HT-29 (cell line): ENCODE measurements at places on chromosomes 2 and 18.

DNA sequence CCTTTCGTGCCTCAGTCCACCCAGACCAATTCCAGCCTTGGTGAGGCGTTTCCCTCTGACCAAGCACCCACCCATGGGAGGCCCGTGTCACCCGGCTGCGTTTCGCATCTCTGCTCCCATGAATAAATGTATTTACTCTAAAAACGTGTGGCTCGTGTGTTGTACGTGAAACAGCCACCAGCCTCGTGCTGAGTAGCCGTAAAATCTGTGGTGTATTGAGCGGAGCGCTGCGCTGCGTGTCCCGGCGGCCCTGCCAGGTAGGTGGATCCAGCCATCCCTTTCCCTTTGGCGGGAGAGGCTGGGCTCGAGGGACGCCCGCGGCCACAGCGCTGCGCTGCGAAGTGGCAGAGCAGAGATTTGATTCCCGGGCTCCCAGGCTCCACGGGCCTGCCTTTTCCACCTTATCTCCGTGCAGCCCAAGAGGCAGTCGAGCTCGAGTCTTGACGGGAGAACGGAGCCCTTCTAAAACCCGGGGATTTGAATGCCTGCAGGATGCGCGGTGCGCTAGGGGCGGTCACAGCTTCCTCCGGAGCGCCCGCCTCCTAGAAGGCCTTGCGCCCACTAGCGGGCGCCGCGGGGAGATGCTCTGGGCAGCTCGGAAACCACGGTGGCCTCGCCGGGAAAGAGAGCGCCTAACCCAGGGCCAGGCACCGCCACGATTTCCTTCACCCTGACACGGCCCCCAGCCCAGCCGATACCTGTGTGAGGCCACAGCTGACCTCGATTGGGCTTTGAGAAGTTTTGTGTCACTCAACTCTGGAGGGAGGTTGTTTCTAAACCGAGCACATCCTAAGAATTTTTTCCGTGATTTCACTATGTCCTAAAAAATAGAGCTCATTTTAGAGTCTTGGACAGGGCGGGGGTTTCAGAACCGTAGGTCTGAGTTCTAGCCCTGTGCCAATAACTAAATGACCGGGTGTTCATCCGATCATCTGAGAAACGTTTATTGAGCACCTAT is 3.9 kb upstream of the PSMD1 start:
- DNase-seq, result peak; percentile 86

- DNase-seq, result no peak
Observed at GRCh38 chr2:218727502-218728165, 17.0 kb downstream of the TTLL4 start.

- no peak for DNase-seq
Observed at GRCh38 chr2:101082998-101083397, 68.2 kb downstream of the TBC1D8 start.

GRCh38 chr18:23548275-23548674 is 38.0 kb downstream of the NPC1 start:
- DNase-seq, result no peak

GRCh38 chr2:218026676-218027425 is 24.1 kb upstream of the TNS1 start:
- no peak for DNase-seq

DNA sequence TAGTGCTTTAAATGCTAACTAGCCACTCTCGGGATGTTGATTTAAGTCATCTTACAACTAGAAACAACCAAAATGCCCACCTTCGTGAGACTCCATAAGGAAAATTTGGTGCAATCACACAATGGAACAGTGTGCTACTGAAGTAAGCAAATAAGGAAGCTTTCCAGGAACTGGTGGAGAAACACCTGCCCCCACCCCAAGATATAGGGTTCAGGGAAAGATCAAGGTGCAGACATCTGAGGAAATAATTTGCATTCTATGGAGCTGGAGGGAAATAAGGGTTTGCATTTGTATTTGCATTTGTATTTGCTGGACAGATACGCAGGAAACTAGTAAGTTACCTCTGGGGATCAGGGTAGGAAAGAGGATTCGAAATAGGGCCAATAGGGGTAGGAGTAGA is 90.9 kb downstream of the ACAA2 start:
- peak; percentile 79 for DNase-seq

GRCh38 chr2:227198866-227199265 is 34.4 kb downstream of the COL4A3 start:
- DNase-seq, result no peak

DNA sequence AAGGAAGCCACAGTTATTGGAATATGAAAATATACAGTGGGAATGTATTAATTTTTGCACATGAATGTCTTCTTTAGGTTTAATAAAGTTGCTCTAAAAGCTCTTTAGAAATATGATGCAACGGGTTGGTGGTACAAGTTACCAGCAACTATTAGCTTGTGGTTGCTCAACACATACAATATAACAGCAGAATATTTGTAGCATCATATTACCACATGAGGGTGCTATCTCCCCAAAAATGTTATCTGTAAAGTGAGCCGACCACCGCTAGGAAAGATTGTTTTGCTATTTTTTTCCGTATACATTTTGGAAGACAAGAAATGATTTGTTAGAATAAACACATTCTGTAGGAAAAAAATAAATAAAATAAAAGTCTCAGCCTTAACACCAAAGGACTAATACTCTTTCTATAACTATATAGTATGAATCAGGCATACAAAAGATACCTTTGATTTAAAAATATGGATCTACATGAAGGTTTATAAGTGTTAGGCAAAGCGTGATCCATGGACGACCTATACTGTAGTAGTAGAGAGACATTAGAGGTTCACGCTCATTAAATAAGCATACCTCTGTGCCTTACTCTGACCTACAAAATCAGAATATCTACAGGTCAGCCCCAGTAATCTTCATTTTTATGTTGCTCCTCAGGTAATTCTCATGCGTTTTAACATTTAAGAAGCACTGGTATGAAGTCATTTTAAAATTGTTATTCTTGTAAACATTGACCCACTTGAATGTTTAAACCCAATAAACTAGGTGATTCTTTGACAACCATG is 1110.6 kb upstream of the ACVR2A start:
- peak; percentile 77 for DNase-seq

GRCh38 chr2:62760555-62760954 is 55.0 kb downstream of the EHBP1 start:
- no peak for DNase-seq

DNA sequence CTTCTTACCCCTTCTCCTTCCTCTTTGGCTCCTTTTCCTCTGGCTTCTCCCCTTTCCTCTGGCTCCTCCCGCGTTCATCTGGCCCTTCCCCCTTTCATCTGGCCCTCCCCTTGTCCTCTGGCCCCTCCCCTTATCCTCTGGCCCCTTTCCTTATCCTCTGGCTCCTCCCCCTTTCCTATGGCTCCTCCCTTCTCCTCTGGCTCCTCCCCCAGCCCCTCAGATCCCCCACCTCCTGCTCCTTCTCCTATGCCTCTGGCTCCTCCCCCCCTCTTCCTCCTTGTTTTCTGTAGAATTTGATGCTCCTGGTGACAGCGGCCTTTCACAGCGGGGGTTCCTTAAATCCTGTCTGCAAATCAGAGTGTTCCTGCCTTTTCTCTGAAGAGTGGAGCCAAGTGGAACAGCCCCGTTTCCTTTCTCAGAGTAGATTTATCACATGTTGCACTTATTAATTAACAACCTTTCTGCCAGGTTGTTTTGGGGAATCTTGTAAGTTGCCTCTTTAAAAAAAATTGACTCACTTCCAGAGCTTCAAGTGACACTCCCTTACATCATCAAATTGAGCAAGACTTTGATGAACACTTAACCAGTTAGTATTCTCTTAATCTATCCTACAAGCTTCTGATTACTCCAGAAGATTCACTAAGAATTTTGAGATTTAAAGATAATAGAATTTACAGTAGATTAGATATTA is 27.9 kb downstream of the FABP1 start:
- peak; percentile 57 for DNase-seq

DNA sequence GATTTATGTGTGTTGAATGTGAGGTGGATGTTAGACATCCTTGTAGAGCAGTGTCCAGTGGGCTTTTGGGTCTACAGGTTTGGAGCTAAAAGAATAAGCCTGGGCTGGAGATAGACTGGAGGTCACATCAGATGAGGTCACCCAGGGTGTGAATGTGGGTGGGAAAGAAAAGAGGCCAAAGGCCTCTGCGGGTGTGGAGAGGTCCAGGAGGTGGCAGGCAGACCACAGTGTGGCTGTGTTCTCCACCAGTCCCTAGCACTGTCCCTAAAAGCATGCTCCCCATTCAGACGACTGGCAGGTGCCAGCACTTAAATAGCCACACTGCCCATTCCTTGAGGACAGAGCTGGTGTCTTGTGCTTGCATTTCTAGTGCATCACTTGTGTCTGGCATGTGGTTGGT is 4.1 kb downstream of the ATG4B start:
- no peak for DNase-seq

DNA sequence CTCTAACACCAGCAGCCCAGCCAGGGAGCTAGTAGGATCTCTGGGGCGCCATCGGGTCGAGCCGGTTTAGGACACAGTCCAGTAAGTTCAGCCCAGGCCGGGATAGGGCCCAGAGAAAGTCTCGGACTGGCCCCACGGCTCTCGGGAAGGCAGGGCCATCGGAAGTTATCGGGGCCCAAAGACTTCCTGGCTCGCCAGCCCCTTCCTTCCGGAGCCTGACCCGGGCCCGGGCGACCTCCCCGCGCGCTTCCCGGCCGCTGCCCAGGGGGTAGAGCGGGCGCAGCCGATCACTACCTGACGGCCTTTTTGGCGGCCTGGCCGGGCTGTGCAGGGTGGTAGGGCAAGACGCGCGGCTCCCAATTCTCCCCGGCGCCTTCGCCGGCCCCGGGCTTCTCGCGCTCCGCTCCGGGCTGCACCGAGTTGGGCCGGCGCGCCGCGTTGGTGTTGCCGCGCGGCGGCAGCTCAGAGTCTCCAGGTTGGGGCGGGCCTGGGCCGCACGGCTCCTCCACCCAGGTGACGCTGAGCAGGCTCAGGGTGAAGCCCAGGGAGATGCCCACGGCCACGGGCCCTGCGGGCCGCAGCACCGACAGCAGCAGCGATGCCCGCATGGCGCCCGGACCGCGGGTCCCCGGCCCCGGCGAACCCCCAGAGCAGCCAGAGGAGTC is 546 bp downstream of the CHPF start:
- DNase-seq, result peak; percentile 48

- peak; percentile 82 for DNase-seq
Observed at GRCh38 chr2:147910990-147911473, 66.2 kb downstream of the ACVR2A start.

GRCh38 chr2:102107741-102108070 is 34.8 kb upstream of the IL1R1 start:
- DNase-seq, result no peak

GRCh38 chr2:163752267-163752666 is 16.5 kb upstream of the FIGN start:
- no peak for DNase-seq

DNA sequence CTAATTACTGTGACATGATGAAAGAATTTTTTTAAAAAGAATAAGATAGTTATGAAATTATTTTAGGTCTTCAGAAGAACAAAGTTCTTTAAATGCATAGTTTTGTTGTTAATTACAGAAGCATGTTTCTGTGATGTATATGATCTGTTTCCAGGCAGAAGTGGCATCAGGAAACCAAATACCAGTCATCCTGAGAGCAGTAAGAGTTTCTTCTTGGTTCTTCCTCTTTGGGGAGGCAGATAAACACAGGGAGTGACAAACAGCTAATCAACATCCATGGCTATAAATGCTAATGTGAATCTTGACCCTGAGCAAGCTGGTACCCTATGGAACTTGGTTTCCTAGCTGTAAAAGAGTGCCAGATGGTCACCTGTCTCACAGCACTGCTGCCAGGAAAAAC is 29.2 kb downstream of the WIPF1 start:
- no peak for DNase-seq

GRCh38 chr18:59795882-59796281 is 98.7 kb upstream of the CCBE1 start:
- no peak for DNase-seq

GRCh38 chr2:100237770-100238169 is 84.5 kb downstream of the LONRF2 start:
- no peak for DNase-seq
